ENCODE measurements at places on chromosomes 3 and 15. TPM values are rescaled to one million over a fixed set of nuclear protein-coding genes. Genes with fewer than 3 reads are reported as not detected.
A peak's percentile ranks its signal among the peaks of the same experiment; 100 is the strongest.

- DNase-seq = no peak
These were observed 34.1 kb downstream of the TMEM158 start for GRCh38 chr3:45191924-45192417.

DNA sequence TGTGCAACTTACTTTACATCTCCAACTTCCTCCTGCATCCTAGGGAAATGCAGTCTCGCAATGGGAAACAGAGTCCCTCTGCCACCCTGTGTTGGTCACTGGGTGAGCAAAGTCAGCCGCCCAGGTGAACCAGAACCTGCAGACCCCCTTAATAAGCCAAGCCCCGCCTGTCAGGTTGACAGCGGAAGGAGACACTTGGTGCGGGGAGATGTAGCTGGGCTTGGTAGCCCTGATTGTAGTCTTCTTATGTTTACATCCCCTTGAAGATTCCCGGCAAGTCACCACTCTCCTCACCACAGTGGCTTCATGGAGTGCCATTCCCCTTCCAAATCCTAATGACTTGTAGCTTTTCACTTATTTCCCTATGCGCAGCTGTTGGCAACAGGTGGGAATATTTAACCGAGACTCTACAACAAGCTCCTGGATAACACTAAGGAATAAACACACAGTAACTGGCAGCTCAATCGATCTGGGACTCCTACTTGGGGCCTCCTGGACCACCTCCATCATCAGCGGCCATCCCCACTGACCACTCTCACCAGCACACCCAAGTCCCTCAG is 17.7 kb upstream of the CLSTN2 start:
- no peak for DNase-seq

GRCh38 chr3:46541835-46542234 is 24.3 kb downstream of the LRRC2 start:
- no peak for DNase-seq

DNA sequence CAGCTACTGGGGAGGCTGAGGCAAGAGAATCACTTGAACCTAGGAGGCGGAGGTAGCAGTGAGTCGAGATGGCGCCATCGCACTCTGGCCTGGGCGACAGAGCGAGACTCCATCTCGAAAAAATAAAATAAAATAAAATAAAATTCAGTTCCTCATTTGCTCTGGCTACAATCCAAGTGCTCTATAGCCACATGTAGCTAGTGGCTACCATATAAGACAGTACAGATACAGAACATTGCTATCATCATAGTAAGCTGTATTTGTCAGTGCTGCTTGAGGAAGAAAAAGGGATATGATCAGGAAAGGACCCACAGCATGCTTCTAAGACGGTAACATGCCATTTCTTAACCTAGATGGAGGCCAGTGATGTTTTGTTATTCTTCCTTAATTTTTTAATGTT is 88.7 kb upstream of the CDAN1 start:
- DNase-seq = no peak

- DNase-seq = no peak
These were observed 15.6 kb downstream of the NBEAL2 start for GRCh38 chr3:46994801-46995731.

DNA sequence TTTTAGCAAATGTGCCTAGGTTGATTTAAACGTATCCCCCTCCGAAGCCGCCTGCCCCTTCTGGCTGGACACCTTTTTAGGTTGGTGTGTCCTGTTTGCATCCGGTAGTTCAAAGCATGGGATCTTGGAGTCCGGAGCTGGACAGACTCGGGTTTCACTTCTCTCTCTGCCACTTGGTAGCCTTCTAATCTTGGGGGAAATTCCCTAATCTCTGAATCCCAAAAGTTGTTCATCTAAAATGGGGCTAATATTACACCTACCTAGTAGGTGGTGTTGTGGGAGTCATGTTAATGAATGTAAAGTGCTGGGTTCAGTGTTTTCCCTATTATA is 760 bp downstream of the FANCI start:
- DNase-seq = no peak

- DNase-seq = no peak
These were observed 245.6 kb upstream of the SATB1 start for GRCh38 chr3:18670759-18671158.

DNA sequence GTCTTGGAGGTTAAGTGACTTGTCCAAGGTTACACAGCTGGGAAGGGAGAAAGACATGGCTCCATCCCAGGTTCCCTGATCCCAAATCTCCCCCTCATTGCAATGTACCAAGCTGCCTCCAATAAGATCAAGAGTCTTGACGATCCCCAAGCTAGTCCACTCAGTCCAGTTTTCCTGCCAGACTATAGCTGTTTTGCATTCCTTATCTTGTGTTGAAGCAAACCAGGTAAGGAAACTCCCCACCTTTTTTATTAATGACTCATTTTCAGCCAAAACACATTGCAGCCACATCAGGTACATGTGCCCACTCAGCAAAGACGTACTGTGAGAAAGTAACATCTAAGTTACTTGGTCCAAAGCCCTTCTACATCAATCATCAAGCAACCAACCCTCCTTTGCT is 41.9 kb downstream of the LIPC start:
- no peak for DNase-seq

DNA sequence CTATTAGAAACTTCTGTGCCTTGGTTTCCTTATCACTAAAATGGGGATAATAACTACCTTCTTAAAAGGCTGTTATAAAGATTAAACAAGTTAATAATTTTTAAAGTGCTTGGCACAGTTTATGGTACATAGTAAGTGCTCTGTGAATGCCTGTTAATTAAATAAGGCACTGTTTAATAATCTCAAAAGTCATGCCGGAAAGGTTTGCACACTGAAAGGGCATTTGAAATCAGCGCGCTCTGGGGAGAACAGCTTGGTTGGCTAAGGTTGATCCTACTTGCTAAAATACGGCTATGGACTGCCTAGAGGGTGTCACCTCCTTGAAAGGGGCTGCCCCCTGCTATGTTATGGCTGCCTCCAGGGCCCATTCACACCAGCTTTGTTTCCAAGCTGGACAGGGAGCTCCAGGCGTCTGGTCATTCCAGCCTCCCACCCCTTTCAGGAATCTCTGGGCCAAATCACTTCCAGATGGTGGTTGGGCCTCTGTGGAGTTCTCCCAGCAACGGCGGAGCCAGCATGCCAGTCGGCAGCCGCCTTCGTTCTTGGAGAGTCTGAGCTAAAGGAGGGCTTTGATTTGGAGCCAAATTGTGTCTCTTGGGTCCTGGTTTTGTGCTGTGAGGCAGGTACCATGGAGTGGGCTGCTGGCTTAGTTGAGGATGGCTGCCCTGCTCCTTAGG is 5.9 kb downstream of the FLNB start:
- peak; percentile 64 for DNase-seq

Gene XIRP1
- total RNA-seq = 0.13 TPM

- no peak for DNase-seq
These were observed 32.1 kb upstream of the WDR72 start for GRCh38 chr15:53791581-53791980.

Gene CCR9
- not detected for total RNA-seq

DNA sequence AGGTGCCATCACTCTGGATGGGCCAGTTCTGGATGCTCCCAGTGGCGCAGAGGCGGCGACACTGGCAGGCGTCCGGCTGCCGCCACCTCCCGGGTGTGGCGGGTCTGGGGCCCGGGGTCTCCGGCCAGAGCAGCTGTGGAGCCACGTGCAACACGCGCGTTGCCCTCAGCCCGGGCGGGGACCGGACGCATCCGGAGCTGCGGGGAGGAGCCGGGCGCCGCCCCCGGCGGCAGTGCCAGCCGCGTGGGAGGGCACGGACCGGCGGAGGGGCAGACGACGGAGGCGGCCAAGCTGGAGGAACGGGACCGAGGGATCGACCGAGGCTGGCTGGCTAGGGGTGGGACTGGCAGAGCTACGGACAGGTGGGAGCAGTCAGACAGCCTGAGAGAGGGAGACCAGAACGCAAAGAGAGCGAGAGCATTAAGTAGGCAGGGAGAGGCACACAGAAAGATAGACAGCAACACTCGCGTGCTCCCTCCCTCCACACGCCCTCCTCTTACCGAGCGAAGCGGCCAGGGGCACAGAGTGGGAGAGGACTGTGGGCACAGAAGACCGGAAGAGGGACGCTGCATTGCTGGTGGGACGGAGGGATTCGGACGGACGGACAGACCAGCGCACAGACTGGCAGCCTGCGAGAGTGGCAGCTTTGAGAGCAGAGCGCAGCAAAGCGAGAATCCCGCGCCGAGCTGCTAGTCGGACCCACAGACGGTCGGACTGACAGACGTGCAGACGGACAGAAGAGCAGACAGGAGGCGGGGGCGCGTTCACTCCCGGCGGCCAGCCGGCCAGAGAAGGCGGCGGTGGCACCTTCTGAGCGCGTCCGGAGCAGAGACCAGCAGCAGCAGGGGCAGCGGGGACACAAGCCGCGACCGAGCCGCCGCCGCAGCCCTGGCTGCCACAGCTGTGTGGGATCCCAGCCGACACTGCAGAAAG is at the start of gene ARPP21:
Gene ARPP21 (plus strand): TSS at position 272 of the 933 bp plus-strand sequence. CDS start 42,227 bp downstream, outside the sequence.
- no peak for DNase-seq

- peak; percentile 49 for DNase-seq
These were observed 238.7 kb upstream of the P2RY1 start for GRCh38 chr3:152595975-152596821.

Gene PCOLCE2
- total RNA-seq = 14.3 TPM

GRCh38 chr15:85527895-85528294 is 147.5 kb downstream of the AKAP13 start:
- DNase-seq = no peak

DNA sequence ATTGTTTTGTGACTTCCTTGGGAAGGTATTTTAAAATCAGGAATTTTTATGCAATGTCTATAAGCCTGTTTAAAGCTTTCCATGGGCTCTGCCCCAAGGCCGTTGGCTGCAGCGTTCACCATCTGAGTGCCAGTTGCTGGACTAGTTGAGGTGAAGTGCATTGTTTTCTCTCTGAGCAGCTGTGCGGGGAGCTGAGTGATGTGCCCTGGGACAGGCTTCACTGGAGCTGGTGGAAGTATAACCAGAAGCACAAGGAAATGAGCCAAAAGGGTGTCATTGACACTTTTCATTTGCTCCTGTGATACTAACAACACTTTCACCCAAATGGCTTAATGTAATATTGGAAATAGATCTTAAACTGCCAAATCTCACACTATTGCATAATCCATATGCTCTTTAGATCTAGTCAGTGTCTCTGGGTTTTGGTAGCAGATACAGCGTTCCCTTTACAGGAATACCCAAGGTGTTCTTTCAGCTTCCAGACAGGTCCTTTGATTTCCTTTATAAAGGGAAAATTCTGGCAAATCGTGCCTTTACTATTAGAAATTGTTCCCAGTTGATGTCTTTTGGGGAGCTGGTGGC is 29.2 kb downstream of the APH1B start:
- DNase-seq = no peak

GRCh38 chr3:14649466-14649865 is 2.1 kb upstream of the CCDC174 start:
- DNase-seq = no peak

Gene RAB11A
- 373 TPM for total RNA-seq

DNA sequence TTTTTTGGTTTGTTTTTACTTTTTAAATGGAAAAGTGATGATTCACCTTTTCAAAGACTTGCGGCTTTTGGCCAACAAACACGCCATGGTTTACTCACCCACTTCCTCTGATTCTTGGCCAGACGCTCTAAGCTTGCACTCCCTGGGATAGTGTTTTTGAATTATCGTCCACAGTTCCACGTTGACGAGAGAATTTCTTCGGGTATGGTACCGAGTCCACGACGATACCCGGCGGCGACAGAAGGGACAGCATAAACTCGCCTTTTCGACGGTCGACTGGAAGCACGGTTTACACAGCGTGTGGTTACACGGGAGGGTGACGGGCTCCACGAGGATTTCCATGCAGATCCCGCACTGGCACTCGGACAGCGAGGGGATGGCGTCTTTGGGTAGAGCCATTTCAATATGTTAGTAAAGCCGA is 783 bp downstream of the RNF168 start:
- peak; percentile 52 for DNase-seq

Gene CKMT1B
- total RNA-seq = 28.6 TPM

Gene PPP1R2
- total RNA-seq = 52.2 TPM

DNA sequence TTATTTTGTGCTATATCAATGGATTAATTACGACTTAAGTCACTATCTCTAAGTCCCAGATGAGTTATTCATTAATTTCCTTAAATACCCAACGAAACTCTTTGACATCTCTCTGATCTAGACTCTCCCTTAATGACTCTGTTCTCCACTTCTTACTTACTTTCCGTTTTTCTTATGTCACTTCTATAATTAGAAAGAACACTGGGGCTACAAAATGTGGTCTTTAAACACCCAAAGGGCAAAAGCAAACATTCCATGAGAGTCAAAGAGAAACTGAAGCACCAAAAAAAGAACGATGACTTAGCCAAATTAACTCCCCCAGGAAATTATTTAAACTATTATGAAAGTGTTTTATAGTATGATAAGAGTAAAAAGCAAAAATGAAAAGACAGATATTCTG is 166.4 kb upstream of the UBE2E2 start:
- DNase-seq = no peak

Gene SMCO1
- not detected for total RNA-seq

DNA sequence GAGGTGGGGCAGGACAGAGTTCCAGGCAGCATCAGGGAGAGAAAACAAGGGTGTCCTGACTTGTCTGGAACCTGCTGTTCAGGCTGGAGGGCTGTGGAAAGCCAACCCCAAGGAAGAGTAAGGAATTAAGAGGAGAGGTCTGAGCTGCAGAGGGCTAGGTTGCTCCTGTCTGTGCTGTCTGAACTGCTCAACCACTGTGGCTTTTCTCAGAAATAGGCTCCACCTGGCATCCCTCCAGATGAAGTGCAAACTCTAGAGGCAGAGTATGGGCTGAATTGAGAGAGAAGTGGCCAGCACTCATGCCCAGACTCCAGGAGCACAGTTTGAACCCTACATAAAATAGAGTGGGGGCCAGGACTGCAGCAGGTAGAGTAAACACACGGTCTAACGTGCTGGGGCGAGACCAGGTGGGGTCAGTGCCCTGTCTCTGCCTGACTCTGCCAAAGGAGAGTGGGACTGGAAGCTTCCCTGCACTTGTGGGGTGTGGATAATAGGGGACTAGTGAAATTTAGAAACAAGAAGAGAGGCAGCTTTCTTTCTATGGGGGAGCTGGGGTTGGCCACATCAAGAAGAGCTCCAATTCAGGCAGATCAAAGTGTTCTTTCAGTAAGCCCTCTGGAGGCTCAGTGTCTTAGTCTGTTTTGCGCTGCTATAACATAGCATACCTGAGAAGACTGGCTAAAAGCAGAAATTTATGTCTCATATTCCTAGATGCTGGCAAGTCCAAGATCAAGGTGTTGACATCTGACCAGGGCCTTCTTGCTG is 28.0 kb upstream of the MNS1 start:
- no peak for DNase-seq

All from ureter (tissue), 1 donor.